Panc1 (cell line): ENCODE measurements at places on chromosomes 6 and 20.

DNA sequence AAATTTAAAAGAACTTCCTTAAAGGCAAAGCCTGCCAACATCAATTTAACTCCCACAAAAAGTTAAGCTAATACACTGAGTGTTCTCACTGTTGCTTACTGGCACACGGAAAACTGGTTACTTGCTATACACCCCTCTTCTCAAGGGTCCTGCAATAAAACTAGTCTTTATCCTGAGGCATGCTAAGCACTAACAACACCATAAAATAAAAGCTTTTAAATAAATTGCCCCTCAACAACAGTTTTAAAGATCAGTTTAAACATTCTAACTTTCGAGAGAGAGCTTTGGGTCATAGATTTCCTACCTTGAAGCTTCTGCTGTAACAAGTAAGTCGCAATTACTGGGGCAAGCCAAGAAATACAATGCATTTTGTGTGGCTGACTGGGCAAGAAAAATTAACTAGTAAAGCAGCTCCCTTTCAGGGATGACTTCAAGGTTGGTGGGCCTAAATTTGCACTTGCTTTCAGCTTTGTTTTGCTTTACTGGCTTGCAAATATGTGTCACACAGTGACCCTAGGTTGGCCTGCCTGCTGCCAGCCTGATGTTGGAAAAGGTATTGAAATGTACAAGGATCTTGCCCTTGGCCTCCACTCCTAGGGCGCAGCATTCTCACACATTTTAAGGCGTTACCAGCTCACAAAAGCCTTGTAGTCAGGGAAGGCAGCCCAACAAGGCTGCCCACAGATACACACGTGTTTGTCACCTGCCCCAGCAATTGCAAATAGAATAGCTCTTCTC, 4.0 kb upstream of the HEY2 start:
- no peaks in the 10 kb centered on the region for H3K36me3 ChIP-seq
- H3K4me1 ChIP-seq, result peaks cover 18% of the 10 kb centered on the region
- H3K27ac ChIP-seq, result no peak overlapping the region
- no peak overlapping the region for H3K4me3 ChIP-seq
- no peak for DNase-seq
- H3K27me3 ChIP-seq, result peaks cover 73% of the 10 kb centered on the region

GRCh38 chr6:165726965-165727381, 63.9 kb upstream of the PDE10A start:
- H3K36me3 ChIP-seq, result no peaks in the 10 kb centered on the region
- H3K27me3 ChIP-seq, result no peaks in the 10 kb centered on the region
- no peak overlapping the region for H3K27ac ChIP-seq
- no peaks in the 10 kb centered on the region for H3K4me1 ChIP-seq

GRCh38 chr6:140320081-140321080, 945.9 kb upstream of the CITED2 start:
- H3K27ac ChIP-seq, result peak overlapping the region; percentile 18; the same call in 1 of the 2 replicates
- H3K36me3 ChIP-seq, result no peaks in the 10 kb centered on the region
- H3K27me3 ChIP-seq, result no peaks in the 10 kb centered on the region
- peaks cover 4% of the 10 kb centered on the region; the same call in 1 of the 2 replicates for H3K4me1 ChIP-seq
- no peak for DNase-seq

GRCh38 chr6:151213352-151213751, 26.4 kb upstream of the AKAP12 start:
- H3K4me1 ChIP-seq, result peaks cover 9% of the 10 kb centered on the region; the same call in 1 of the 2 replicates
- H3K36me3 ChIP-seq, result no peaks in the 10 kb centered on the region
- no peak for DNase-seq
- no peak overlapping the region for H3K27ac ChIP-seq

GRCh38 chr6:2639896-2640295, 110.8 kb downstream of the MYLK4 start:
- H3K36me3 ChIP-seq, result no peaks in the 10 kb centered on the region
- H3K4me1 ChIP-seq, result peaks cover 2% of the 10 kb centered on the region

DNA sequence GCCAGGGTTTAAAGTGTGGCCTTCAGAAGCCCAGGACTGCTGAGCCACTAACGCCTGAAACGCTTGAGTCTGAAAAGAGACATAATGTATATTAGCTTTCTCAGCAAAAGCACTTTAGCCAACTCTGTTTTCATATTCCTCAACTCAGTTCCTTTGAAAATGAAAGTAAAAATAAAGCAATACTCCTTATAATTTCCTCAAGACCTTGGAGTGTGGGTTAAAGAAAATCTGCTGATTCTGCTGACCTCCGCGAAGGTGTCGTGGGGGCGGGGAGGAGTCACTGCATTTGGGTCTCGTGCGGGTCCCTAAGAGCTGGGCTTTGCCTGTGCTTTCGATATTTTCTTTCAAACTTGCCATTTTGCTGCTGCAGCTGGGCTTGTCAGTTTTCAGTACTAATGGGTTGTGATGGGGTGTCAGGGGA, 142.2 kb upstream of the ARID1B start:
- no peak for DNase-seq
- no peaks in the 10 kb centered on the region for H3K36me3 ChIP-seq
- H3K4me1 ChIP-seq, result peaks cover 7% of the 10 kb centered on the region

DNA sequence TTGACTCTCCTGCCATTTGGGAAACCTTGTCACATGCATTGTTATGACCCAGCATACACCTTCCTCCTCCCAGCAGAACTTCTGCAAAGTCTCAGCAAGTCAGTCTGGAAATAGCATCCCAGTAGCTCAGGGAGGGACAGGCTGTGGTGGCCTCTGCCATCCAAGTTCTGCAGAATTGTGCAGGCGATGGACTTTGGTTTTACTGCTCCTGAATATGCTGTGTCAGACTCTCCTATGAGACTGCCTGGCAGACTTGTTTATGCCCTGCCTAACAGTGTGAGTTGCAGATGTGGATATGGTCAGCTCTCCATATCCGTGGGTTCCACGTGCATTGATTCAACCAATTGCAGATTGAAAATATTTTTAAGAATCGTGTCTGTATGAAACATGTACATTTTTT, 52.8 kb downstream of the SNRNP48 start:
- H3K4me3 ChIP-seq, result no peak overlapping the region
- H3K27me3 ChIP-seq, result no peaks in the 10 kb centered on the region
- no peaks in the 10 kb centered on the region for H3K36me3 ChIP-seq
- H3K4me1 ChIP-seq, result no peaks in the 10 kb centered on the region

GRCh38 chr20:51697096-51697826, 70.9 kb downstream of the ATP9A start:
- peaks cover 19% of the 10 kb centered on the region for H3K4me1 ChIP-seq
- H3K27ac ChIP-seq, result peak overlapping the region; percentile 30; the same call in 1 of the 2 replicates
- H3K4me3 ChIP-seq, result no peak overlapping the region
- H3K36me3 ChIP-seq, result no peaks in the 10 kb centered on the region
- no peak for DNase-seq

- H3K27me3 ChIP-seq, result no peaks in the 10 kb centered on the region
- H3K36me3 ChIP-seq, result no peaks in the 10 kb centered on the region
- no peak overlapping the region for H3K27ac ChIP-seq
- no peak for DNase-seq
- peaks cover 5% of the 10 kb centered on the region; the same call in 1 of the 2 replicates for H3K4me1 ChIP-seq
- no peak overlapping the region for H3K4me3 ChIP-seq
Observed at GRCh38 chr6:31092769-31093505, 19.4 kb downstream of the C6orf15 start.

GRCh38 chr6:136251394-136251793, 1.3 kb upstream of the MTFR2 start:
- H3K36me3 ChIP-seq, result no peaks in the 10 kb centered on the region; the same call in 1 of the 2 replicates
- DNase-seq, result no peak
- peaks cover 17% of the 10 kb centered on the region for H3K4me1 ChIP-seq
- no peaks in the 10 kb centered on the region for H3K27me3 ChIP-seq

DNA sequence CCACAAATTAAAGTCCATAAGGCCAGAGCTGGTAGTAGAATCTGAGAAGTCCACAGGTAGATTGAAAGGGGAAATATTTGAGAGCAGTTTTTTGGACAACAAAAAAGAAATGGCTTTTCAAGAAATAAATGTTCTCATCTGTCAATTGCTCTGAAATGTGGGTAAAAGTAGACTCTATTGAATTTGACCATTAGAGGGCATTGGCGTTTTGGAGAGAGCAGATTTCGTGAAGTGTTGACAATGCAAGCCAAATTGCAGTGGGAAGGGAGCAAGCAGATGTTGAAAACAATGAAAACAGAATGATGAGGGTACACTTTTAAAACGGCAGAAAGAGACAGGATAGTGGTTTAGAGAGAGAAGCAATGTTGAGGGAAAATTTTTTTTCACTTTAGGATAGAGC, 149.1 kb upstream of the FAM83B start:
- H3K36me3 ChIP-seq, result no peaks in the 10 kb centered on the region
- no peaks in the 10 kb centered on the region for H3K27me3 ChIP-seq
- no peaks in the 10 kb centered on the region for H3K4me1 ChIP-seq
- H3K27ac ChIP-seq, result no peak overlapping the region
- no peak for DNase-seq

GRCh38 chr20:35663516-35664465, 909 bp downstream of the CPNE1 start:
- no peaks in the 10 kb centered on the region for H3K27me3 ChIP-seq
- peaks cover 3% of the 10 kb centered on the region for H3K36me3 ChIP-seq
- peak overlapping the region; percentile 99 for H3K4me3 ChIP-seq
- H3K27ac ChIP-seq, result peak overlapping the region; percentile 97
- H3K4me1 ChIP-seq, result peaks cover 23% of the 10 kb centered on the region

DNA sequence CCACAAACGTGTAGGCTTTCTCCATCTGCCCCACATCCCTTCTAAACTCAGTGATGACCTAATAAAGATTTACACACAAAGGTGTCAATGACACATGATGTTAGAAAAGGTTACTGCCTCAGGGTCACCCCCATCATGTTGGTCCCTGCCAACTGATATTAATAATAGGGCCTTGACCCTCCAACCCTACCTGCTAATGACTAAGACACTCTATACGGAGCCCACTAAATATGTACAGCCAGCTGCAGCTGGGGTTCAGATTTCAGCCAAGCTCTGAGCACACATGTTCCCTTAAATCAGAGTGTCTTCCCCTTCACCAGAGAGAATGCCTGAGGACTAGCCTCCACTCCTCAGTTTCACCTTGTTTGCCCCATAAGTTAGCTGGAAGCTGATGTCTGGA, 67.4 kb upstream of the SNRPB2 start:
- no peaks in the 10 kb centered on the region; the same call in 1 of the 2 replicates for H3K27me3 ChIP-seq
- no peaks in the 10 kb centered on the region for H3K36me3 ChIP-seq
- no peaks in the 10 kb centered on the region for H3K4me1 ChIP-seq
- DNase-seq, result no peak
- no peak overlapping the region for H3K27ac ChIP-seq

DNA sequence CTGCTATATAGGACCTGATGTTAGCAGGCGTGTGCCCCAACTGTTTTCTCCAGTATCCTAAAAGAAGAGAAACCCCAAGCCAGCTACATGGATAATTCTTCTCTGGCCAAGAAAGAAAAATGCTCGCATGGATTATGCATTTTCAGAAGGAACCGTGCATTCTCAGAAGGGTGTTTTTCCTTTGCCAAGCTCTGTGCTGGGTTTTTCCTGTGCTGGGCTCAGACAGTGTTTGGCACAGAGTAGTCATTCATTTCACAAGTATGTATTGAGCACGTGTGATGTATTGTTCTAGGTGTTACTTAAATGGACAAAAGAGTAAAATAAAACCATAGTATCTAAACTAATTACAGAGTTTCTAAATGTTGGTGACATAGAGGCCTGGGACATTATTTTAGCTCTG, 62.7 kb upstream of the ZNF133 start:
- no peak overlapping the region for H3K4me3 ChIP-seq
- no peaks in the 10 kb centered on the region for H3K27me3 ChIP-seq
- no peaks in the 10 kb centered on the region for H3K36me3 ChIP-seq
- peaks cover 13% of the 10 kb centered on the region for H3K4me1 ChIP-seq
- no peak for DNase-seq

DNA sequence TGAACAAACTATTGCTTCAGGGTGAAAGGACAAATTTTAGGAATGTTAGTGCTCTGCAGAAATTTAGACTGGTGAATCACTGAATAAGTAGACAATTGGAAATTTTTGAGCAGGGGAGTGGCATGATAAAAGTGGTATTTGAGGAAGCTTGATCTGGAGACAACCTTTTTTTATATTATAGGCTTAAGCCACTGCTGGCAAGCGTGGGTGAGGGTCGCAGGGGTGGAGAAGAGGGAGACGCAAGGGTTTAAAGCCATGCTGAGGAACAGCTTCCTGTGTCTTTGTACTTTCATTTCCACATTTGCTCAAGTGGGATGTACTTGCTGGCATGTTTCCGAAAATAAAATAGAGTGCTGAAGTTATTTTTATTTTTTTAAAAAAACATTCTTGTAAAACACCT, 23.7 kb downstream of the NCOA7 start:
- H3K36me3 ChIP-seq, result no peaks in the 10 kb centered on the region
- no peak overlapping the region for H3K27ac ChIP-seq
- H3K4me3 ChIP-seq, result no peak overlapping the region
- no peak for DNase-seq

- DNase-seq, result no peak
- no peaks in the 10 kb centered on the region for H3K27me3 ChIP-seq
- peak overlapping the region; percentile 62 for H3K27ac ChIP-seq
- no peak overlapping the region for H3K4me3 ChIP-seq
Observed at GRCh38 chr20:50508171-50508755, 1.9 kb upstream of the PTPN1 start.
